RCC 7860 (cell line): ENCODE measurements at places on chromosomes 2 and 18.

DNA sequence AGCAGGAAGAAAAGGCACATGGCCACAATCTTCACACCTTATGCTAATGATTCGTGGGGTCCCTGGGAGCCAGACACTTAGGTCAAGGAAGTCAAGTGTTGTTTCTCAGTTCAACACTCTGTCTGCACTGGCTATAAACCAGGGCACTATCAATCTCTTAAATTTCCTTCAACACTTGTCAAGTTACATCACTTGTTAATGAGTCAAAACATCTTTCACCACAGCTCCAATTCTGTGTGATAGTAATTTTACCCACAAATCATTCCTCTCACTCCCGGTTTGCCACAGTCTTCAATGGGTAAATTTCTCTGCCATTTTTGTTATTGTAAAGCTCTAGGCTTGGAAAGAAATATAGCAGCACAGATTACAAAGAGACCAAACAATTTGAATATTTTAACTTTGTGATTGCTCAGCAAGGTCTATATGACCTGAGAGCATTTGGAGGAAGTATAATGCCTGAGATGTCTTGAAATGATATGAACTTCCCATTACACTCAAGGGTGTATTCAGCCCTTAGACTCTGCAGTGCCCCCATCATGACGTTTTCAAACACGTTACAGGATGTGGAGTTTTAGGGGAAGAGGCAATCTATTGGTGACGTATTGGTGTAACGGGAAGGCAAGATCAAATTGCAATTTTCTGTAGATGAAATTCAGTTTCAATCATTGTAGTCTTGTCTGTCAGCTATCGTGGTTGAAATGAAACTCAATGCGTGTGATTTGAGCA is 78.7 kb downstream of the ICOS start:
- no peak for DNase-seq

DNA sequence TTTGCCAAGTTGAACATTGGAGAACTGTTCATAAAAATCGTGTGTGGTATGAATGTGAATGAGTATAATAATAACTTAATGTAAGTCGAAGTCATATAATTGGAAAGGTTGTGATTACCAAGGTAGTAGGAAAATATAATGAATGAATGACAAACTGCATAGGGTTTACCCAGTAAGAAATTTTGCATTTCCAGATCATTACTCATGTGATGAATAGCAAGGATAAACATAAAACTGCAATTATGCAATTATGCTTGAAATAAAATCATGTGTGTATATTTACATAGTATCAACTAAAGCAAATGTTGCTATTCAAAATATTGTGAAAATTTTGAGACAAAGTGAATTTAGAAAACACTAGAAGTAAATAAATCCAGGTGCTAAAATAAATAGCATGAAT is 1108.7 kb upstream of the TMEFF2 start:
- DNase-seq = no peak

DNA sequence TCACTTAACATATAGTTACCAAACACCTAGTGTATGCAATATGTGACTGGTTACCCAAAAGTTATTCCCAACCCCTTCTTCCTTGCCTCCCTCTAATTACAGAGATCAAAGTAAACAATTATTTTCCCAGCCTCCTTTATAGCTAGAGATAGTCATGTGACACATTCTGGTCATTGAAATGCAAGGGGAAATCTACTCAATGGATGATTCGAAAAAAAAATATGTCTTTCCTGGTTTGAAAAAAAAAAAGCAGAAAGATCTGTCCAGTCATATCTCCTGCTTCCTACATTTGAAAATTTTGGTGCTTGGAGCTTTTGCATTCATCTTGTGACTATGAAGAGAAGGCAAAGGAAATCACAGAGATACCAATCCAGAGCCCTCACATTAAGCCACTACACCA is 27.6 kb upstream of the UGP2 start:
- DNase-seq = no peak

GRCh38 chr2:220962556-220962955 is 609.5 kb downstream of the EPHA4 start:
- DNase-seq = no peak

- DNase-seq = peak; percentile 47
Observed at GRCh38 chr2:173963323-173963816, 1.8 kb downstream of the SP3 start.

DNA sequence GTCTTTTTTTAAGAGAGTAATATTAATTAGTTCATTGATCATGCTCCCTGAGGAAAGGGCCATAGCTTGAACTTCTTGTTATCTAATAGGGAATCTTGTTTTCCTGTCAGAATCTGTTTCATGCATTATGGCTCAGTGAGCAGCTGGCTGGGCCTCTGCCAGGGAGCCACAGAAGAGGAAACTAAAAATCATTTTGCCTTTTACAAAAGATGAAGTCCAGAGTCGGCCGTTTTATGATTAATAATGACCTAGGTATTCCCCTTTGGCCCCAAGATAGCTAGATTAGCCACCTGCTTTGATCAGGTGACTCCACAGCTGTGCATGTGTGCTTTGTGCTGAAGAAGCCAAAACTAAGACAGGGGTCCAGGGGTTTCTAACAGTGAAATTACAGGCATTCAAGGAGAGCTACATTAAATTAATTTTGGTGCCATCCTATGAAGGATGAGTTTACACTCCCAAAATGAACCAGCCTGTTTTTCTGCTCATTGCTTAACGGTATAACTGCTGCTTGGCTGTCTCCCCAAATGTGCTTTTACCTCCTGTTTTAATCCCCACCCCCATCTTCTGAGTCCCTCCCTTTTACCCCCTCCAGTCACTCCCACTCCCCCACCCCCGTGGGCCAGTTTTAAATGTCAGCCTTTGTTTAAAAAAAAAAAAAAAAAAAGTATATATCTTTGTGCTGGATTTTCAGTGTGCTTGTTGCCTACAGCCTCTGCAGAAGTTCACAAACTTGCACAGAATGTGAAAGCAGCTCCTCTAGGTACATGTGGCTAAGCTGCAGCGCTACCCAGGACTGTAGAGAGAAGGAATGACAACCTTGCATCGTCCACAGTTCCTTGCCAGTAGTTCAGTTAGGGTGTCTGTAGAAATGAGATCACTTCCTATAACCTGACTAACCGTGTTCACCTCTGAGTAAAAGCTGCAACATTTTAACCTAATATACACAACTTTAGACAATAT is 93.1 kb downstream of the CABLES1 start:
- DNase-seq = peak; percentile 67

DNA sequence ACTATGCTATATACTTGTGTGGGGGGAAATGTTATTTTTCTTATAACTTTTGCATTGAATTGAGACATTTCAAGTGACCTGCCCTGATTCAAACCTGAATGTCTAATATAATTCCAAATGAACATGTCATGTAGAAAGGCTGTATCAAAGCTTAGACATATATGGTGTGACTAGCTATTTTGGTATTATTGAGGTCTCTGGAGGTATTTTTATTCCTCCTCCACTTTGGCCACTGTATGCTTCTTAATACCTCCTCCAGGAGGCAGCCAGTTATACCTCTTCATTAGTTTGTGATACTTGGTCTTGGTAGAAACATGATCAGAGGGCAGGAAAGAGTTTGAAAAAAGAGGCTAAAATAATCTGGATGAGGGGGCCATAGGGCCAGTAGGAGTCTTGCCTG is 217.1 kb downstream of the TCF4 start:
- no peak for DNase-seq

DNA sequence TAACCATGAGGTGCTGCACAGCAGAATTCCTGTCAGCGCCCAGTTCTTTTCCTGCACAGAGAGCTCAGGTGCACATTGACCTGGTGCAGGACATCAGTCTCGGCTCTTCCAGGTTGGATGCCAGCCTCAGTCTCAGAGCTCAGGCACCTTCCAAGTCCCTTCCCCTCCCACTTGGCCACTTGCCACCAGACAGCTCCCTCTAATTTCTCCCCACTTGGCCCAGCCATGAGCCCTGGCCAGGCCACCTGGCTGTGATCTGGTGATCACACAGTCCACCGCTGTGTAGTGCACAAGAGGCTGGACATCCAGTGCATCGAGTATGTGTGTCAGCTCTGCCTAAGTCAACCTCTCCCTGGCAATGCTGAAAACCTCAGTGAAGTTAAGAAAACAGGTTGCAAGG is 336.6 kb upstream of the MYT1L start:
- DNase-seq = no peak

- DNase-seq = no peak
Observed at GRCh38 chr2:110875384-110875725, 143.0 kb downstream of the ACOXL start.

GRCh38 chr2:240644171-240644651 is 18.9 kb downstream of the GPR35 start:
- DNase-seq = no peak

GRCh38 chr2:159010963-159011362 is 42.5 kb downstream of the TANC1 start:
- no peak for DNase-seq

DNA sequence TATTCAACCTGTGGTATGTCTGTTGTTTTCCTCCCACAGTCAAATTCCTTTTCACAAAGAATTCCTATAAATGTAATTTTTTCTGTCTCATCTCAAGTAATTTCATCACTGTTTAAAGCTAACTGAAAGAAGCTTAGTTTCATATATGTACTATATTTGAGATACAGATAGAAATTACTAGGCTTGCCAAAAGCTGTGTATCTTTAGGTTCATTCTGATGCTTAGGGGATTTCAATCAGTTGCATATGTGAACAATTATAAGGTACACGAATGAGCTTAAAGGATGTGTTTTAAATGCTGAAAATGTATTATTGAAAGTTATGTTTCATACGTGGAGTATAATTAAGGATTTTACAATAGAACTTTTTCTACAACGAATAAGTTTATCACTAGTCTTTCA is 59.2 kb upstream of the DSG1 start:
- DNase-seq = no peak

DNA sequence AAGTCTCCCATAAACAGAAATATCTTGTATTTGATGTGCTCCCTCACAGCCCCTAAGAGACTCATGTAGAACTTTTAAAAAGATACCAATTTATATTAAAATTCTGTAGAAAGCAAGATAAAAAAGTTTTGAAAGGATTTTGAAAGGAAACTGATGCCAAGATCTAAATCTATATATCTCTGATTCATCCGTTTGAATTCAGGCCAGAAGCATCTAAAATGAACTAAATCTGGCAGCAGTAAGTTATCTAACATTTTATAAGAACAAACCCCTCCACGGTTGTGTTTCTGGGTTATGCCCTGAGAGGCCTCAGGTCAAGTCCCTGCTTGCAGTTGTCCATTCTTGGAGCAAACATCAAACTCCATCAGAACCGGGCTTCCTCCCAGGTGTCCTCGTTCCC is 165.8 kb downstream of the FBXO15 start:
- no peak for DNase-seq

DNA sequence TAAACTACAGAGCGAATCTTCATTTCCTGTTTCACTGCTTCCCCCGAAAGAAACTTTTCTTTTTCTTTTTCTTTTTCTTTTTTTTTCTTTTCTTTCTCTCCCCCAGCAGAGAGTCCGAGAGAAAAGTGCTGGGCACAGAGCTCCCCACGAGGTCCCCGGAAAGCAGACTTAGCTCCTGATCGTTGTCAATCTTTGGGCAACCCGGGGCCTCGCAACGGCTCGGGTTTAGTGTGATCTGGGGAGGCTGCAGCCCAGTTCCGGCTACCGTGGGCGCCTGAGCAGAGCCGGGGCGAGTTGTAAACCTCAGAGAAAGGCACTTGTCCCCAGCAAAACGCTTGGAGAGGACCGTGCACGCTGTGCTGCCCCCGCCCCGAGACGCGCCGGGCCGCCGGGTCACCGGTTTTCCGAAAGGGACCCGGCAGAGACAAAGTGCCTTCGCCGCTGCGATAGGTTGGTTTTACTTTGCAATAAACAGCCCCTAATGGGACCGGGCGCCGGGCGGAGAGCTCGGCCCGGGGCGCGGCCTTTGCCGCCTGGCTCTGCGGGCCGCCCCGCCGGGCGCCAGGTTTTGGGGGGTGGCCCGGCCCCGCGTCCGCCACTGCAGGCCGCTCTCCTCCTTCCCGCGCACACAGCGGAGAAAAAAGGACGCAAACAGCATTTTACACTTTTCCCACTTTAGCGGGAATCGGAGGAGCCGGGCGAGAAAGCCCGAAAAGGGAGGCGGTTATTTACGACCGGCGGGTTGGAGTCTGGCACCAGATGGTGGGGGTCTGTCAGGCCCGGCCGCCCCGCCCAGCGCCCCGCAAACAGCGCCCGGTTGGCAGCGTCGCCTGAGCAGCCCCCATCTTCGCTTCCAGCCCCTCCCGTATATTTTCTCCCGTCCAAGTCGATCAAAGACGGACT is 136.0 kb downstream of the INSIG2 start:
- no peak for DNase-seq

DNA sequence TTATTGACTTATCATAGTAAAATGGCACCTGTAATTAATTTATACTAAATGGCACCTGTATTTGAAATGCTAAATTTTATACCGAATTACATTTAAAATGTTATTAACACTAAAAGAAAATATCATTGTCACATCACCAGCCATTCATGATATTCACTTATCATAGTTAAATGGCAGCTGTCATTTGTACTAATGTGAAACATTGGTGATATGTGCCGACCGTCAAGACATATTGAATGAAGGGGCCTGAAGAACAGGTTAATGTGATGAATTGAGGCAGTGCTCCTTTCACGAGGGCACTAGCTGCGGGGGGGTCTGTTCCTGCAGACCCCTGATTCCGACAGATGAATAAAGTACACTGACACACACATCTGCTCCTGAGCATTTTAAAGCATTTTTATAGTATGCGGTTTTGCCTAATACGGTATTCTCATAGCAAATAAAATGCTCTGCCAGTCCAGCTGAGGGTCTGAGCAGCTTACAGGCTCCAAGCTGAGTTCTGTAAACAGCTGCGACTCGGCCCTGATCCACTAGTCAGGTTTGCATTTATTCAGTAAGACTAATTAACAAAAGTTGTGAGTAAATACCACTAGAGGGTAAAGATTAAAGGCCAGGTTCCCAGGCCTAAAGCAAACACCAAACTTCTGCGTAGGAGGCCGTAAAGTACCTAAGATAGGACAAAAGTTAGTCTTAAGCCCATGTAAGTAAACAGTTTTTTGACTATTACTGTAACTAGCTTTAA is 593.4 kb upstream of the NETO1 start:
- no peak for DNase-seq

- no peak for DNase-seq
Observed at GRCh38 chr18:44957461-44957860, 276.8 kb downstream of the SETBP1 start.

DNA sequence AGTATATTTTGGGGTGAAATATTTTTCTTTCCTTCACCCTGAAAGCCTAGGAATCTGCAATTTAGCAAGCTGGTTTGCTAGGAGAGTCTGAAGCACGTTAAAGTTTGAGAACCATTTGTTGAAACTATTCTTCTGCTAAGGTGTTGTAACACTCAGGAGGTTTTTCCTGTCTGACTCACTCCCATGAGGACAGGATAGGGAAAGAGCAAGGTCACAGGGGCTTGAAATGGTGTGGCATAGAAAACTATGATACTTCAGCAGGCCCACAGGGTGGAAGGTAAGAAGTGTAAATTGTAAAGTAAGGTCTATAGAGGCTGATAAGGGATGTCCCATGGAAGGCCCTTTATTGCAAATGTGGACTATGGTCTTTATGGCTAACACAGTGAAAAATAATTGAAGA is 177.7 kb upstream of the ZC3H15 start:
- DNase-seq = no peak

DNA sequence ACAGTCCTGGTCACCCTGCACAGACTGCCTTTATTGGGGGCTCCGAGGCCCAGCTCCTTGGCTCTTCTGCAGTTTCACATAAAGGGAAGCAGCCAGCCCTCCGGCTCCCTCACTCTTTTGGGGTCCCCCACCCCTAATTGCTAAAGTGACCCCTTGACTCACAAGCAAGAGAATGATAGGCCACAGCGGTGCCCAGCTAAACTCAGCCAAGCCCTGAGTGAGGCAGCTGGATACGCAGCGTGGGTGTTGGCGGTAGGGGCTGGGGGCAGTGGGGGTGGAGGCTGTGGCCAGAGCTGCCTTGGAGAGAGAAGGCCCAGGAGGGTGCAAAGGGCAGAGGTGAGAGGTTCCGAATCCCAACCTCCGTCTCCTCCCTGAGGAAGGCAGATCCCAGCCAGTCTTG is 25.5 kb upstream of the ALPP start:
- no peak for DNase-seq
